ENCODE measurements at places on chromosomes 4 and X. TPM values are rescaled to one million over a fixed set of nuclear protein-coding genes. Genes with fewer than 3 reads are reported as not detected.
A peak's percentile ranks its signal among the peaks of the same experiment; 100 is the strongest.

DNA sequence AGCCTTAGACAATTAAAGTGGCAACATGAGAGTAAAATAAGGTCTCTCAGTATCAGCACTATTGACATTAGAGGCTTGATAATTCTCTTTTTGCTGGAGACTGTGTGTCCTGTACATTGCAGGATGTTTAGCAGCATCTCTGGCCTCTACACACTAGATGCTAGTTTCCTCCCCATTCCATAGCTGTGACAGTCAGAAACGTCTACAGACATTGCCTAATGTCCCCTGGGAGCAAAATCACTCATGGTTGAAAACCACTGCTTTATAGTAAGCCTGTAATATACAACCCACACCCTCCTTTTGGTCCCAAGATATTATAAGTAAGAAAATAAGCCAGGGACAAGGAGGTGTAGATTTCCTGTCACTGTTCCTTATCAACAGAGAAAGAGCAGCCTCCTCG is 166.0 kb downstream of the FRMPD4 start:
- DNase-seq = no peak

DNA sequence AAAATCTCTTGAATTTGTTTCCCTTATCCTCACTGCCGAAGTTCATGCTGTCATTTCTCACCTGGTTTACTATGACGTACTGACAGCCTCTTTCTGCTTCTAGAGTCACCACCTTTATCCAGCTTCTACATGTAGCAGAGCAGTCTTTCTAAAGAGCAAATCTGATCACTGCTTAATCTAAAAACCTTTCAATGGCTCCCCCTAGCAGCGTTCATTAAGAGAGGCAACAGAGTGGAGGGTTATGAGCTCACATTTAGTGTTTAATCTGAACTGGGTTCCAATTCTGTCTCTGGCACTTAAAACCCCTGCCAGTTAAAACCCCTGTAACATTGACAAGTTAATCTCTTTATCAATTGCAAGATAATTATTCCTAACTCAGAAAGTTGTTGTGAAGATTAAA is 4.4 kb downstream of the RBPJ start:
- DNase-seq = no peak

- DNase-seq = no peak
Observed at GRCh38 chrX:69237236-69237635, 72.0 kb upstream of the PJA1 start.

GRCh38 chr4:74999714-75000309 is 66.9 kb downstream of the PARM1 start:
- DNase-seq = no peak

GRCh38 chr4:164616961-164617360 is 137.0 kb upstream of the SMIM31 start:
- DNase-seq = no peak

GRCh38 chrX:54785901-54786300 is 12.2 kb downstream of the ITIH6 start:
- DNase-seq = no peak

GRCh38 chr4:83012200-83012686 is 1.6 kb upstream of the LIN54 start:
- peak; percentile 69 for DNase-seq

- no peak for DNase-seq
Observed at GRCh38 chrX:7987160-7988012, 60.2 kb upstream of the PNPLA4 start.

GRCh38 chrX:35122756-35123155 is 180.2 kb downstream of the FAM47B start:
- DNase-seq = no peak

DNA sequence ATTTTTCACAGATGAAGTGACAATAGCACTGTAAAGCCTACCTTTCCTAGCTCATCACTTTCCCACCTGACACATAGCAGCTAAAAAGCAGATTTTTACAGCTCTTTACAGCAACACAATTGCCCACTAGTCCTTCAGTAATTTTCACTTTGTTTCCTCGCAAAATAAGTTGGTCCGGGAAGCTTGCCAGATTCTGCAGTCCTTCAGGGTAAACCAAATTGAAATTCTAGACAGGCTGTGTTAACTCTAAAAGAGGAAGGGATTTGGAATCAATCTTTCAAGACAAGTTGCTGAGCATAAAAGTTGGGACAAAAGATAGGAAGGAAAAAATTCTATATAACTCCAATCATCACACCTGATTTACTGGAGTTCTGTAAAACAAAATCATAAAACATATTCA is 8.7 kb downstream of the C1QTNF7 start:
- no peak for DNase-seq

- DNase-seq = no peak
Observed at GRCh38 chr4:145626623-145626982, 7.4 kb downstream of the MMAA start.

DNA sequence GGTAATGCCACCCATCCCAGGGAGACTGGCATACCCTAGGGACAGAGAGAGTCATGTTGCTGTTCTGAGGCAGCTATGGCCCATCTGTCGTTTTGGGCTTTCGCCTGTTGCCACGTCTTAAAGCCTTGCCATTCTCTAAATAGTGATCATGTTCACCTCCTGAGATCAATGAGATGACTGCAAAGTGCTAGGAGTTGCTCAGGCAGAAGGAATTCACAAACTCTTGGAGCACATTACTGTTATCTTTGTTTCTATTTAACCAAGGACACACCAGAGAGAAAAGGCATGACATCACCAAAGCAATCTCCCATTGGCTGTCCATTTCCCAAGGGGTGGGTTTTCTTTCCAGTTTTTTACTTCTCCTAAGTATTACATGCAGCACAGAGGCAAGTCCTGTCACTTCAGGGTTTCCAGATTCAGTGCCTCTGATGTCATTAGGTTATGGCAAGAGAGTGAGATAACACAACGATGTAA is 37.1 kb upstream of the SETD7 start:
- DNase-seq = no peak

GRCh38 chr4:142126890-142127497 is 490.6 kb downstream of the IL15 start:
- peak; percentile 66 for DNase-seq

- no peak for DNase-seq
Observed at GRCh38 chr4:177051473-177052060, 258.1 kb upstream of the NEIL3 start.

- no peak for DNase-seq
Observed at GRCh38 chrX:8319359-8319758, 145.3 kb upstream of the VCX3B start.

- no peak for DNase-seq
Observed at GRCh38 chrX:122545778-122546177, 638.3 kb upstream of the GRIA3 start.

GRCh38 chrX:134676436-134676835 is 18.2 kb upstream of the PLAC1 start:
- no peak for DNase-seq

GRCh38 chrX:11944501-11944900 is 186.5 kb downstream of the MSL3 start:
- no peak for DNase-seq

- DNase-seq = no peak
Observed at GRCh38 chr4:152961014-152961772, 25.1 kb downstream of the FHDC1 start.

DNA sequence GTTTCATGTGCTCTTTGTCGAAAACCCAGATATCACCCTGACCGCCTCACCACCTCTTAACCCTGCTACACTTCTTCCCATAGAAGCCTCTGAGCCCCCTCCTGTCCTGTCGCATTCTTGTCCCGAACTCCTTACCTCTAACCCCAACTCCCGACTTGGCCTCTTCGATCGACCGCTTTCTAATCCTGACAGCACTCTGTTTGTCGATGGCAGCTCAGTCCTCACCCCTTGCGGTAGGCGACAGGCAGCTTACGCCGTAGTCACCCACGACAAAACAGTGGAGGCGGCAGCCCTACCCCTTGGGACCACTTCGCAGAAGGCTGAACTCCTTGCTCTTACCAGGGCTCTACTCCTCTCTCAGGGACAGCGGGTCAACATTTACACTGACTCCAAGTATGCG is 961.7 kb downstream of the RPA4 start:
- DNase-seq = no peak

The HSD17B13 gene
- not detected for total RNA-seq

The SMIM10L2A gene
- 0.18 TPM for total RNA-seq

The MAGEA8 gene
- total RNA-seq = not detected

The GLUD2 gene
- total RNA-seq = 0.36 TPM

The SAGE1 gene
- not detected for total RNA-seq

The XAGE1A gene
- total RNA-seq = not detected

The SMIM9 gene
- total RNA-seq = not detected

The NXF2B gene
- not detected for total RNA-seq

The WDFY3 gene
- total RNA-seq = 0.18 TPM

The NMU gene
- total RNA-seq = 0.35 TPM
